ENCODE measurements at places on chromosomes 4 and X.
A peak's percentile ranks its signal among the peaks of the same experiment; 100 is the strongest.

GRCh38 chr4:129384974-129385373 is 289.0 kb downstream of the C4orf33 start:
- DNase-seq: no peak

DNA sequence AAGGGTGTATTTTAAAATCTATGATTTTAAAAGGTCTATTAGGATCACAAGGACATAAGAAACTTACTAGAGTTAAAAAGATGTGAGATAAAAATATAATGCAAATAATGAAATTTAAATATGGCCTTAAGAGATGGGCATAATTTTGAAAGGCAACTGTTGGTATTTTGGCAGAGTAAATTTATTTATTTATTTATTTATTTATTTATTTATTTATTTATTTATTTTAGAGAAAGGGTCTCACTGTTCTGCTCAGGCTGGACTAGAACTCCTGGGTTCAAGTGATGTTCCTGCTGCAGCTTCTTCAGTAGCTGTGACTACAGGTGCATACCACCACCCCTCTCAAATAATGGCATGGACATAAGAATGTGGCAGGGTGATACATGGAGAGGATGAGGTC is 932.1 kb upstream of the LCORL start:
- DNase-seq: no peak

DNA sequence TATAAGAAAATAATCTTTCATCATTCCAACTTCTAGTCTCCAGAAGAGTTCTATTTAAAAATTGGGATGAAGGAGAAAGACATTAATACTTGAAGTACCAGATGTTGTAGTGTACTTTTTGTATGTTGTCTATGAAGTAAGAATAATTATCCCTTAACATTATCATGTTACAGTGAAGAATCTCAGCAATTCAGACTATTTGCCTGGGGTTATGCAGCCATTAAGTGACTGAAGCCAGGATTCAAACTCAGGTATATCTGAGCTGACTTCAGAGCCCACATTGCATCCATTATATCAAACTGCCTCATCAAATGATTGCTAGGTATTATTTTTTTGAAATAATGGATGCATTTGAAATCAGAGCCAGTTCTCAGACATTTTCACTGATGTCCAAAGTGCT is 76.1 kb upstream of the FHDC1 start:
- DNase-seq: no peak

- DNase-seq: no peak
Observed at GRCh38 chr4:17286752-17287460, 225.0 kb downstream of the QDPR start.

DNA sequence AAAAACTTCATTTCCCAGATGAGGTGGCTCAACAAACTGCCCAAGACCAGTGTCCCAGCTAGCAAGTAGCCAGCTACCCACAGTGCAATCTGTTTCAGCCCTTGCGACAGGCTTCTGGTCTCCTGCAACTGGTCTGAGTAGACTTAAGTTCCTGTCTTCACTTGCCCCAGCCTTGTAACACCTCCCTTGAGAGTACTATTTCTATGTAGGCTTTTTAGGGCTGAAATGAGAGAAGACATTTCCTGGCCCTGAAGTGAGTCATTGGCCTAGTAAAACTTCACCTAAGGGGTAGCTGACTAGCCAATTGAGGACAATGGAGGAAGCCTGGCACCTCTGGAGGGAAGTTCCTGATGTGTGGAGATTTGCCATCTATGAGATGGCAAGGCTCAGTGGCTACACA is 80.1 kb upstream of the STIM2 start:
- DNase-seq: no peak

GRCh38 chr4:27084685-27085361 is 224.2 kb downstream of the STIM2 start:
- DNase-seq: peak; percentile 52

DNA sequence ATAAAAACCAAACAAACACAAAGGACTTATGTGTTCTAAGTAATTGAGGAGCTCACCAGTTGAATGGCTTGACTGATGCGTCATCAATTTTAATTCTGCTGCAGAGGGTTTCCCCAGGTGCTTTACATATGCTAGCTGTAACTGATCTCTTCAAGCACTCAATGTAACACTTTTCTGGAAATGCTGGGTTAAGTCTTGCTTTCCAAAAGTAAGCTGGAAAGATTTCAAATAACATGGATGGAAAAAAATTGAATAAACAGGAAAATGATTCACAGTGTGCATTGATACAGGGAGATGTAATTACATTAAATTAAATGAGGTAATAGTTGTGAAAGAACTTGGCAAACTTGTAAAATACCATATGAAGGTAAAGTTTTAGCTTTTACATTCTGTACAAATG is 186.7 kb upstream of the WDFY3 start:
- DNase-seq: no peak

DNA sequence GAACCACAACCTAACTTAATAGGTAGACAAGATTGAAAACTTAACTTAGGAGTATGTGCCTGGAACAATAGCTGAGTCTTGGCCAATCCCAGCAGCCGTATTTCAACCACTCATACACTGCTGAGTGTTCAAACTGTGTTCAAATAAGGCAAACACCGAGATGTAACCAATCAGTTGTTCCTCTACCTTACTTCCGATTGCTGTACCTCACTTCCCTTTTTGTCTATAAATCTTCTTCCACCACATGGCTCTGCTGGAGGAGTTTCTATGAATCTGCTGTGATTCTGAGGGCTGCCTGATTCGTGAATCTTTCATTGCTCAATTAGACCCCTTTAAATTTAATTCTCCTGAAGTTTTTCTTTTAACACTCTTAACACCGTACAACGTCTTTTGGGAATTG is 108.0 kb downstream of the ANAPC4 start:
- no peak for DNase-seq

DNA sequence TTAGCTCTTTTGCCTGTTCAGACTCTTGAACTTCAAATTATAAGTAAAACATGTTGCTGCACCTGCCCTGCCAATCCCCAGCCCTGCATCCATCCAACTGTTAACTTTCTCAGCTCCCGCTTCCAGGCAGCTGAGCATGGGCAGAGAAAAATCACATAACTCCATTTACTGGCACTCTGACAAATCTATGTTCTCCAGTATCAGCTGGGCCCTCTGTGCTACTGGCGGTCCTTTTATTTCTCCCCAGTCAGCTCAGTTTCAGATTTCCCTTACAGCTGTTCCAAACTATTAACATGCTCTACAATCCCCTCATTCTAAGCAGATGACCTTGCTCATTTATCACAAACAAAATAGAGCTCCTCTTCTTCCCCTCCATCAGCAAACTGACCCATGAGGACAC is 240.4 kb upstream of the TET2 start:
- DNase-seq: no peak

DNA sequence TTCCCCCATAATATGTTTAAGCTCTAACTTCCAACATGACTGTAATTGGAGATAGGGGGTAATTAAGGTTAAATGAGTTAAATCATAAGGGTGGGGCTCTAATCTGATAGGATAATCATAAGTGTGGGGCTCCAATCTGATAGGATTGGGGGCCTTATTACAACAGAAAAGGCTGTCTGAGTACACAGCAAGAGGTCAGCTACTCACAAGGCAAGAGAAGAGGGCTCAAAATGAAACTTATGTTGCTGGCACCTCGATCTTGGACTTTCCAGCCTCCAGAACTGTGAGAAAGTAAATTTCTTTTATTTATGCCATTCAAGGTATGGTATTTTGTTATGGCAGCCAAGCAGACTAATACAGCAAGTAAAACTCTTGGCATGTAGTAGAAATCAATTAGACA is 16.4 kb downstream of the SH2D1A start:
- DNase-seq: no peak

DNA sequence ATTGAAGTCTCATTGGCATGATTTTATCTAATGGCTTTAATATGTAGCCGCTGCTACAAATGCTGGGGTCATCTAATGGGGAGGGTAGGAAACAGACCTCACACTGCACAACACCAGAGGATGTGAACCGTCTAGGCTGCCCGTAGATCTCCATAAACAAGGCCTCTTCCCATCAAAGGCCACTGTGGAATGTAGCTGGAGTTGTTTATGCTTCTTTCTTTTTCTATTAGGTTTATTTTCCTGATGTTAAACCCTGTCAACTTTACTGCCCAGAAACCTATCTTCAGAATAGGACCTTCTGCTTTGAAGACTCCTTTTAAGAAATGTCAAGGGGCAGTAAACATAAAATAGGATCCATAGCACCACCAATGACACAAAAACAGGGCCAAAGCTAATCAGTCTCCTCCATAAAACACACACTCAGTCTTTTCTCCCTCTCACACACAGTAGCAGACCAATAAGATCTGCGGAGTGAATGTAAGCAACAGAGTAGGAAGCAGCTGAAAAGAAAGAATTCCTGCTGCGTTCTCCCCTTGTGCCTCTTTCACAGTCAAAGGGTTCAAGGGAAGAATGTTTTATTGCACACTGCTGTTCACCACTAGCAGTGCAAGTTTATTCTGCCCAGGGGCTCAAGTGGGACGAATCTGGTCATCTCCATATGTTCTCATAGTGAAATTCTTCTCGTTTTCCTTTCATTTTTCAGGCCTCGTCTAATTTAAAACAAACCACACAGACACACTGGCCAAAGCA is 72.2 kb downstream of the MAML3 start:
- DNase-seq: no peak

- peak; percentile 69 for DNase-seq
Observed at GRCh38 chr4:117084866-117085701, at the start of gene TRAM1L1. Gene TRAM1L1 (minus strand): TSS chr4:117085576. CDS start chr4:117085393, 183 bp downstream.

DNA sequence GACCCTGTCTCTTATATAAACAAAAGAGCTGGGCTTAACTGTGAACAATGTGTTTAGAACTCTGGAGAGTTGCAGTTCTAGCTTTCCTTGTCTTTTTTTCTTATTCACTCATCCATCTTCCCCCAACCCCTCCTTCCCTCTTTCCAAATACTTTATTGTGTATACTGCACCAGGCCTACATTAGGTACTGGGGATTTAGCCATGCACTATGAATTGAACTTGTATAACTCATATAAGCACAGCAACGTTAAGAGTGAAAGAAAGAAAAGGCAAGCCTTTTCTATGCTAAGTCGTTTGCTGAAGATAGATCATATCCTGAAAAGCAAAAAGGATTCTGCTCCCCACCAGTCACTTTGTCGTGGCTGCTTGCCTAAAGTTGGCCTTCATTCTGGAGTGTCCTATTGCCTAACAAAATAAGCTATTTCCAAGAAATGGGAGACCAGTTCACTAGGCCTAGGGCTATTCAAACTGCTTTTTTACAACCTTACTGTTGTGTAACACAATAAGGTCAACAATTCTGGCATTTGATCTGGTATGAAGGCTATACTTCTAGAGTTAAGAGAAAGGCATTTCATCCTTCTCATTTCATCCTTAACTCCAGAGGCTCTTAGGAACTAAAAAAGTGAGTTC is 32.2 kb downstream of the CCNI start:
- DNase-seq: no peak

- DNase-seq: no peak
Observed at GRCh38 chr4:742096-742741, 36.6 kb downstream of the PCGF3 start.

DNA sequence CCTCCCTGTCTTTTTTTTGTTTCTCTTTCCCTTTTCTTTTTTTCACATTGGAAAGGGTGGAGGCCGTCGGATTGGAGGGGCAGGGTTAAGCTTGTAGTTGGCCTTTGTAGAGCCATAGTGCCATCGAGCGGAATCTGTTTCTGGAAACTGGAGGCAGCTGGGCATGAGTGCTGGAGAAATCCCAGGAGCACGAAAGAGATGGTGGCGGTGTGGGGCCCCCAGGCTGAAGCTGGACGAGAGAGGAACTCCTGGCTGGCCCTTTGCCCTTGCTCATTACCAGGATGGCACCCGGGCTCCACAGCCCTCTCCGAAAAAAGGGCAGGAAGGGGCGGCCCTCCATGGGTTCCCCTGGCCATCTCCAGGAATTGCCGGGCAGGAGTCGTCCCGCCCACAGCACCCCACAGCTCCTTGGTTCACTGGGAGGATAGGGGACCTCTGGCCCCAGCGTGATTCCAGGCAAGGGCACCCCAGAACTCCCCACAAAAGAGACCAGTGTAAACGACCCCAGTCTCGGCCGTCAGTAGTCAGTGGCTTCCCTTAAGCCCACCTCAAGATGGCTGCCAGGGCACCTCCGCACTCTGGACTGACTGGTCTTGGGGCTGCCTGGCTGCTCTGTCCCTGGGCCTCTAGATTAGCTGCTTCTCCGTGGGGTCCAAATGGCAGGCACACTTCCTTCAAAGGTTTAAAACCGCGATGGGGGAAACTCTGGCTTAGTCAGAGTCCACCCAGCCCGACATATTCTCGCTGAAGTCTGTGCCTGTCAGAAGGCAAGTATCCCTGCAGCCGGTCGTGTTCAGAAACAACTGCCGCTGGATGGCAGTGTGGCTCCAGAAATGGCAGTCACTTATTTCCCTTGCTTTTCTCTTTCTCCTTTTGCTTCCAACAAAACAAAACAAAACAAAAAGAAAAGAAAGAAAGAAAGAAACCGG is 74.1 kb downstream of the NBDY start:
- peak; percentile 70 for DNase-seq

- no peak for DNase-seq
Observed at GRCh38 chr4:71497078-71497477, 158.3 kb downstream of the SLC4A4 start.

DNA sequence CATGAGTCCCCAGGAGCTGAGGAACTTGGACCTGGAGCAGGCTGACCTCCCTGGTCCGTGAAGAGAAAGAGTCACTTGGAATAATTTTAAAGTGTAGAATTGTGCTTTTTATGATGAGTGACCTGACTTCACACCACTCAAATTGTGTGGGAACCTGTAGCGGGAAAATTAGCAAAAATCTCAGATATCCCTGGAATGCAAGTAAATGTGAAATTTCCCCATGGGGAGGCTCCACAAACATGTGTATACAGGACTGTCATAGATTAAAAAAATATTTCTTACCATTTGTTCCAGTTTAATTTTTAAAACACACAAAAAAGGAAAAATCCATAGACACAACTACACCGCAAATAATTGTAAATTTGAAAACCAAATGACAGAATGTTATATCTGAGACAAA is 1079.6 kb upstream of the PABPC4L start:
- no peak for DNase-seq

DNA sequence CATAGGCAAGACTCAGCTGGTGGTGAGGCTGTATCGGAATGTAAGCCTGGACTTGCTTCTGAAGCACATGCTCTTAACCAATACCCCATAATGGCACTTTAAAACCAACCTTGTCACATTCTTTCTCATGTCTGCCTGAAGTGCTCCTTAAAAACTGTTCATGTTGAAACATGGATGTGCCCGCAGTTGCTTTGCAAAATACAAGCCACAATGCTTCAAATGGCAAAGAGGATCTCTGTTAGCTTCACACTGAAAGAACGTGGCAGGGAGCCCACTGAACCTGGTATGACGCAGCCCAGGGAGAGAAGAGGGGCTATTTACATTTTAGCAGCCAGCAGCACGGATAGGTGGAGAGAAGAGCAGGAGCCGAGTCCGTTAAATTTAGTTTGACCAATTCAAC is 29.3 kb downstream of the SOD3 start:
- no peak for DNase-seq

DNA sequence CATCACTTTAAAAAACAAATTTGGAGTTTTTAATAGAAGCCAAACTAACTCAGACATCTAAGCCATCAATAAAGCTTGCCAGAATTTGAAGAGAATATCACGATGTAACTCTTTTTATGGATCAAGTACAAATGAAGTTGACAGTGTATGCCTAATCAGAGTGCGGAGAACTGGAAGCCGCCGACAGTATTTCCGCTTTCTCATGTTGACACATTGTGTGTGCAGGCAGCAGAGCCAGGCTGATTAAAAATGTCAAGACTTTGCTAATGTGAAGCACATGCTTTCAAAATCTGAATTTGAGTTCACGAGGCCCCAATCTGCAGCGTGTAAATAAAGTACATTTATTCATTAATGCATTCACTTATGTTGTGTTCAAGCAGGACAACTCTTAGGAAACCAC is 161.2 kb downstream of the TENM3 start:
- no peak for DNase-seq

- no peak for DNase-seq
Observed at GRCh38 chrX:10166248-10166716, 9.5 kb downstream of the CLCN4 start.

Measured in hypothalamus (tissue), 51 donors.